Lower lobe of right lung (tissue), 2 donors: ENCODE measurements at places on chromosomes 13 and 19.

GRCh38 chr13:27450921-27451471 lies 632 bp upstream of the MTIF3 start:
- peak; percentile 68 for DNase-seq

DNA sequence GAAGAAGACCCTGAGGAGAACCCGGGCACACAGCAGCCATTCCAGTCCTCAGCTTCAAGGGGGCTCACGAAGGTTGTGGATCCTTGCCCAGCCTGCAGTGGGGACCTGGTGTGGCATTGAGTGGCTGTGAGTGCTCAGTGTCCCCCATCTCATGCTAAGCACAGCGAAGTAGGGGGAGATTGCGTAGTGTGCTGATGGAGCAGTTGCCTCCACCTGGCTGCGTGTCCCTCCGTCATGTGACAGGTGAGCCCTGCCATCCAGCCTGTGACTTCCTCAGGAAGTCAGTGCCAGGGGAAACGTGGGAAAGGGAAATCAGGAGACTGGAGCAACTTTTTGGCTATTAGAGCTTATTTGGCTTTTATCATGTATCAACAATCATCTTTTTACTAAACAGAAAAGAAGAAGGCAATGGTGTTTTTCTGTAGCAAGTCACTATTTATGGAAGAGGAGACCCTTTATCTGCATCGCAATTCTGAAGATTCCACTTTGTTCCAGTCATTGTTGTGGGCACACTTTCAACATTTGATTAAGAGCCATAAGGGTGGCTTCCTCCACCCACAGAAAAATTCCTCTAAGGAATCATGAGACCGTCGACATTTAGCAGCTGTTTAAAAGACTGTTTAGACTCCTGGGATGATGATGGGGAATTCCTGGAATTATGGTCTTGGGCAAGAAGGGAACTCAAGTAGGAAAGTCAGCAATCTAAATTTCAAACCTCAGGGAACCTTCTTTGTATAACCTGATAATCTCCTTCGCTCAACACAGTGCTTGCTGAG lies 126.8 kb upstream of the SPATA13 start:
- DNase-seq, result no peak

- no peak for DNase-seq
These were observed 26.2 kb downstream of the FOXO1 start for GRCh38 chr13:40640202-40640601.

DNA sequence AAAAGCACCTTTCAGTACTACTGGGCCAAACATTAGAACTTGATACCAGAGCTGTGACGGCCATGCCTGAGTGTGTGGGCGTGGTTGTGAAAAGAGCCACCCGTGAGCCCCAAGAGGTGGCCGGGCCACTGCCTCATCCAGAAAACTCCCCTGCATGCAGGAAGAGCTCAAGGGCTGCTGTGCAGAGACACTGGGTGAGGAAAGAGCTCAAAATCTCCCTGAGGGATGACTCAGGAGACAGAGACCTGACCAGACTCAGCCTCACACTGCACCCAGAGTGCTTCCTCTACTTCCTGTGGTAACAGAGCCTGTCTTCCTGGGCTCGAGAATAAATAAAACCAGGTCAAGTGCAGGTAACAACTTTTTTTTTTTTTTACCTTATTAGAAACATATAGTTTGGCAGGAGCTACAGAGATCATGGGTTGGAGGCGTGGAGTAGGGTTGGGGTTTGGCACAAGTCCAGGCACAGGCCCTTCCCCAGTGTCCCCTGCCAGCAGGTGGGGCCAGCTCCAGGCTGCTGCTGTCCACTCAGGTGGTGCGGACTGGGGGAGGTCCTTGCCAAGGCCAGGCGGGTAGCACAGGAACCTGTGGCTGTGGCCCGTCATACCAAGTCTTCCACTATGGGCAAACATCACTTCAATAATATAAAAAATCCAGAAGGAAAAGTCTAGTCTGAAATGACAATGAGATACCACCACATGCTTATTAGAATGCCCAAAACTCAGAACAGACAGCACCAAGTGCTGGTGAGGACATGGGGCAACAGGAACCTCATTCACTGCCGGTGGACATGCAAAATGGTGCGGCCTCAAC lies 25.5 kb downstream of the ELL start:
- DNase-seq, result peak; percentile 78

GRCh38 chr19:19485161-19485997 lies 30.0 kb downstream of the TSSK6 start:
- DNase-seq, result no peak

GRCh38 chr19:53878776-53879139 lies 3.2 kb upstream of the PRKCG start:
- DNase-seq, result no peak

DNA sequence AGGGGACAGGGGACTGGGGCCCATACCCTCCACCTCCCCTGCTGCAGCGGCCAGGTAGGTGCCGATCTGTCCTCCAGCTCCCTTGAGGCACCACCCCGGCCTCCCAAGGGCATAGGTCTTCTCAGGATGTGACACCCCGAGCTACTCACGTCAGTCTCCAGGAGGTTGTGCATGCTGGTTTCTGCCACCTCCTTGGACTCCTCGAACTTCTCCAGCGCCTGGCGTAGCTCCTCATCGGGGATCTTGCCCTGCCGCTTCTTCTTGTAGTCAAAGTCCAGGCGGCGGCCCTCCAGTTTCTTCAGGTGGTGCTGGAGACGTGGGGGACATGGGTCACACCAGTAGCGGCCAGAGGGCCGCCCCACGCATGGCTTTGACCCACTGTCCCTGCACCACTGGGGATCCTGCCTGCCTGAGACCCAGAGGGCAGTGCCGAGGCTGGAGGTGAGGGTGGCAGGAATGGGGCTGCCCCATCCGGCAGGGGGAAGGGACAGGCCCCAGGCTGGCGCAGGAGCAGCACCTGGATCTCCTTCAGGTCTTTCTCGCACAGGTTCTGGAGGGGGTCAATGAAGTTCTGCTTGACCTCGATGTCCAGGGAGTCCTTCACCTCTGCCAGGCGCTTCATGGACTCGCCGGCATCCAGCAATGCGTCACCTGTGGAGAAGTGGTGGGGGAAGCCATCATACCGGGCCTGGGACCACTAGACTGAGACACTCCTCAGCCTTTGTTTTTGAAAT lies 20.4 kb downstream of the MPND start:
- peak; percentile 45 for DNase-seq

DNA sequence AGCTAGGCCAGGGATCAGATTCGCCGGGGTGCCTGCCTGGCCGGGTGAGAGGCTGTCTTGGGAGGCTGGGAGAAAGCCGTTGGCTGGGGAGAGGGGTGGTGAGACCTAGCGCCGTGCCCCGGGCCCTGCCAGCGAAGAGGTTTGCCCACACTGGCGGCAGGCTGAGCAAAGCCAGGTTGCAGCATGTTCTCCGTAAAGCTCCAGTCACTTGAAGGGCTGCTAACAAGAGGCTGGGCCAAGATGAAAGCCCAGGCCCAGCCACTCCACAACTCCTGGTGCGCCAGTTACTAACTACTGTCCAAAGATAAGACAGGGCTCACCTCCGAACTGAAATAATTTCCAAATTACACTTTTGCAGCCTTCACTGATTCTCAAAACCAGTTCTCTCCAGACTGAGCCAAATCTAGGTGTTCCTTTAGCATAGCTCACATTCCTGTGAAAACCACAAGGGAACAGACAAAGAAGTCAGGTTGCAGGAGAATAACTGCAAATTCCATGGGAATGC lies 16.3 kb downstream of the ELAVL1 start:
- no peak for DNase-seq

GRCh38 chr19:49570138-49570856 lies 10.1 kb downstream of the NOSIP start:
- DNase-seq, result no peak

- DNase-seq, result no peak
These were observed 50.0 kb upstream of the DOCK9 start for GRCh38 chr13:99027661-99028425.

GRCh38 chr19:42254089-42254849 lies 659 bp downstream of the ERF start:
- peak; percentile 84 for DNase-seq

DNA sequence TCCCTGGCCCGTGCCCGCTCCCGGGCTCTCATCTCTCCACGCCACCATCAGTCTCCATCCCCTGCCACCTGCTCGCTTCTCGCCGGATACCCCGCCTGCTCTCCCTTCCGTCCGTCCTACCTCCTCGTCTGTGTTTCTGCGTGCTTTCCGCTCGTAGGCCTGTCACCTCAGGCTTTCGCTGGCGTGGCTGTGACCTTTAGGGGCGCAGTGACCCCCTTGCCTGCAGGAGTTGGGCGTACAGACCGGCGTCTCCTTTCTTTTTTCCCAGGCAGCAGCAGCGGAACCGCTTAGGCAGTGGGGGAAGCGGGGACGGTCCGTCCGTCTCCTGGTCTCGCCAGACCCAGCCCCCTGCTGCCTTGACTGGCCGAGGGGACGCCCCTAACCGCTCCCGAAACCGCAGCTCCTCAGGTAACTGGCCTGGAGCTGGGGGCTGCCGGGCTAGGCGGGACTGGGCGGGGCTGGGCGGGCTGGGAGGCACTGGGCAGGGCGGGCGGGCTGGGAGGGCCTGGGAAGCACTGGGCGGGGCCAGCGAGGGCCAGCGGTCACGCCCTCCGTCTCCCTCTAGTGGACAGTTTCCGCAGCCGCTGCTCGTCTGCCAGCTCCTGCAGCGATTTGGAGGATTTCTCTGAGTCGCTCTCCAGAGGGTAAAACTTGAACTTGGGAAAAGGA lies 6.3 kb downstream of the PGLYRP1 start:
- peak; percentile 89 for DNase-seq

DNA sequence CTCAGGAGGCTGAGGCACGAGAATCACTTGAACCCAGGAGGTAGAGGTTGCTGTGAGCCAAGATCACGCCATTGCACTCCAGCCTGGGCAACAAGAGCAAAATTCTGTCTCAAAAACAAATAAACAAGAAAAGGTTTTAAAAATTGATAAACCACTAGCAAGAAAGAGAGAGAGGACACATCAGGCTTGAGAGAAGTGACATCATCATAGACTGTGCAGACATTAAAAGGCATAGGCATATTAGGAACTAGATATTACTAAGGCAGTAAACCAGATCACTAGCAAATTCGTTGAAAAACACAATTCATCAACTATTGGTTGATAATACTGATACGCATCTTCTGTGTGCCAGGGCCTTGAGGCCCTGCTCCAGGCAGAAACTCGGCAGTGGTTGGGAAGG lies 7.7 kb downstream of the A1BG start:
- no peak for DNase-seq

DNA sequence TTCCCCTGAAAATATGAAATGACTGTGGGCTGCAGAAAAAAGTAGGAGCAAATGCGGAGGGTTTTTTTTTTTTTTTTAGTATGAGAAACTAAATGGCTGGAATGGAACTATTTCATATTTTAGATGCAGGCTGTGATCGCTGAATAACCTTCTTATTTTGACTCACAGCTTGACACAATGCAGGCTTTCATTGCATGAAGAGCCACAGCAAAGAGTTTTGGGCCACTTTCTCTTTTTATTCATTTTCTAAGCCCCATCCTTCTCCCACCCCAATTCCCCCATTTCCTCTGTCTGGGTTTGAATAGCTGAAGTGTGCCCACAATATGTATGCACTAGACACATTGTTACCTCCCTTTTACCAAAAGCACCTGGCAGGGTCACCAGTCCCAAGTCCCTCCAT lies 125.9 kb downstream of the COG6 start:
- no peak for DNase-seq

DNA sequence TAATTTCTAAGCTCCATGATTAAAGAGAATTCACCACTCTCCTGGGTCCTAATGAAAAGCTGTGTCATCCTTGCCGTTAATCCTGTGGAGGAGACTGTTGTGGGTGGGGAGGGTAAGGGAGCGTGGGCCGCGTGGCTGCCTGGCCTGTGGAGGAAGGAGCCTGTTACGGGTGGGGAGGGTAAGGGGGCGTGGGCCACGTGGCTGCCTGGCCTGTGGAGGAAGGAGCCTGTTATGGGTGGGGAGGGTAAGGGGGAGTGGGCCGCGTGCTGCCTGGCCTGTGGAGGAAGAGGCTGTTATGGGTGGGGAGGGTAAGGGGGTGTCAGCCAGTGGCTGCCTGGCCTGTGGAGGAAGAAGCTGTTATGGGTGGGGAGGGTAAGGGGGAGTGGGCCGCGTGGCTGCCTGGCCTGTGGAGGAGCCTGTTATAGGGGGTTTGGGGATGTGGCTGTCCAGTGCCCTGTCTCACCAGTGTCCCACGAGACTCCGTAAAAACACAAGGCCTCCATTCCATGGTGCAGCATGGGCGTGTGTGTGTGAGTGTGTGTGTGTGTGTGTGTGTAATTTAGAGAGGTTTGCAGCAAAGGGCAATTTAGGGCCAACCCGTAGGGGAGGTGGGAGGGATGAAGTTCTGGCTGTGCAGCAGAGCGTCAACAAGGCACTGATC lies 15.6 kb upstream of the DCUN1D2 start:
- DNase-seq, result no peak
